ENCODE measurements at places on chromosomes 6 and 20. TPM values are rescaled to one million over a fixed set of nuclear protein-coding genes. Genes with fewer than 3 reads are reported as not detected.

GRCh38 chr20:61464307-61465303 is 212.5 kb downstream of the CDH4 start:
- DNase-seq, result no peak

DNA sequence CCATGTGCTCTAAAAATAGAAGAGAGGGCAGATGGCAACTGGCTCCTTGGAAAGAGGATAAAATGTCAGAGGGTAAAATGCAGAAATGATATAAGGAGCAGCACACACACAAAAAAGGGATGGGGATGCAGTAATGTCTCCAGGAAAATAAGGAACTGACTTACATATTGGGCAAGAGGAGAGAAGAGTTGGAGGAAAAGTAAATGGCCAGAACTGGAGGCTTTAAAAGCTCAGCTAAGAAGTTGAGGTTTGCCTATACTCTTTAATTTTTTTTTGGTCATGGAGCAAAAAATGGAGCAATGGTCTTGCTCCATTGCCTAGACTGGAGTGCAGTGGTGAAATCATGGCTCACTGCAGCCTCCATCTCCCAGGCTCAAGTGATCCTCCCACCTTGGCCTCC is 93.7 kb downstream of the SULF2 start:
- no peak for DNase-seq

- DNase-seq, result no peak
Measured at GRCh38 chr6:146938266-146938665, 266.0 kb upstream of the STXBP5 start.

GRCh38 chr20:52847029-52847660 is 125.0 kb upstream of the TSHZ2 start:
- DNase-seq, result no peak

CDSN gene
- not detected for total RNA-seq

CST7 gene
- 700 TPM for total RNA-seq

DNA sequence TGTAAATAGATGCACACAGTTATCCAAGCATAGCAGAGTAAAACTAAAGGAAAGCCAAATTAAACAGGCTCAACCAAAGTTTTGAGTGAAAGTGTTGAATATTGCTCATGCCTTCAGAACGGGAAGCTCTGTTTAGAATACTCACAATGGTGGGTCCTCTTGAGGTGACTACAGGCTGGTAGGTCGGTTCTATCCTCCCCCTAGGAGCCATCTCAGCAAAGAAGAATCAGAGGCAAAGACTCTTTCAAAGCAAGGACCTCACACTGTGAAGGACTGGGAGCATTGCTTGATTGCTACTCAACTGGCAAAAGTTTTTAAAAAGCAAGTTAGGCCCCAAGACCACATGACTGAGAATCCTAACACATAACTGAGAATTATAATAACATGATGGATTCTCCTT is 88.4 kb upstream of the JAG1 start:
- no peak for DNase-seq

GRCh38 chr20:37577981-37578380 is 50.3 kb upstream of the BLCAP start:
- DNase-seq, result no peak

Measured in natural killer cell (primary cell).